ENCODE measurements at places on chromosomes 2 and 18. TPM values are rescaled to one million over a fixed set of nuclear protein-coding genes. Genes with fewer than 3 reads are reported as not detected.

DNA sequence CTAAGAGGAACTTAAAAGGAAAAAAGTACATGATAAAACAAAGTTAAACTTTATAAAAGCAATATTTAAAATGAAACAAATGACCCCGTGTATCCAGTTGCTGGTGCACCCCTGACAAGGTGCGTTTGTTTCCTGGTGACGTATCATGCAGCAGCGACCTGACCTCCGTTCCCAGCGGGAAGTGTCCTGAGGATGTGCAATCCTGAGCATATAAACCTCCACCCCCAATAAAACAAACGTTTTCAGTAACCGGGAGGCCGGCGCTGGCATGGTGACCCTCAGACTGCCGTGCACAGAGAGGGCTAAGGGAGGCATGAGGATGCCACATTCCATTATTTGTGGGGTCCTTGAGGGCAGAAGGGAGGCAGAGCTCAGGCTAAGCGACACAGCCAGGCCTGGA lies 14.8 kb downstream of the SLC66A2 start:
- no peak for DNase-seq

GRCh38 chr2:100409461-100409860 lies 8.0 kb downstream of the CHST10 start:
- no peak for DNase-seq

DNA sequence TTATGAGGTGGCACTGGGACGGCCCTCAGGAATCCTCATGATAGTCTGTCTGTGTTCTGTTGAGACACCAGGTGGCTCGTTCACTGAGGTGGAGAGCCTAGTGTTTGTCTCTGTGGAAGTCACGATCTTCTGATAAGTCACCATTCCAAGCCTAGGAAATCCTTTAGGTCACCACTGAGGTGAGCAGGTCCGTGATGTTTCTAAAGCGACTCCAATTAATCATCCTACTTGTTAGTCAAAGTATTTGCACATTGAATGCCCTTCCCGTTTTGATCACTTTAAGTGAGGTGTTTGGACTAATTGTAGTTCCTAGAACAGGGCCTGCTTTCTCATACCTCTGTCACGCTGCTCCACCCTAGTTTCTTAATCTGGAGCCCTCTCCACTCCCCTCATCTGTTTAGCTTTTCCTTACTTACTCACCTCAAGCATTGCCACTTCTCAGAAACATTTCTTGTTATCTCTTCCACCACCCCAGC lies 28.0 kb upstream of the DSG3 start:
- no peak for DNase-seq

GRCh38 chr2:162073888-162074631 lies at the start of gene DPP4:
TSS of gene DPP4 (minus strand) at chr2:162074215. CDS start at chr2:162073981, 234 bp downstream.
- DNase-seq, result peak; percentile 66

The CABLES1 gene
- total RNA-seq, result 11.9 TPM

The ABHD1 gene
- total RNA-seq, result 0.33 TPM

The CDKL4 gene
- 0.99 TPM for total RNA-seq

The FAM117B gene
- 7.0 TPM for total RNA-seq

The MC5R gene
- not detected for total RNA-seq
